ENCODE measurements at places on chromosomes 3 and 15.

DNA sequence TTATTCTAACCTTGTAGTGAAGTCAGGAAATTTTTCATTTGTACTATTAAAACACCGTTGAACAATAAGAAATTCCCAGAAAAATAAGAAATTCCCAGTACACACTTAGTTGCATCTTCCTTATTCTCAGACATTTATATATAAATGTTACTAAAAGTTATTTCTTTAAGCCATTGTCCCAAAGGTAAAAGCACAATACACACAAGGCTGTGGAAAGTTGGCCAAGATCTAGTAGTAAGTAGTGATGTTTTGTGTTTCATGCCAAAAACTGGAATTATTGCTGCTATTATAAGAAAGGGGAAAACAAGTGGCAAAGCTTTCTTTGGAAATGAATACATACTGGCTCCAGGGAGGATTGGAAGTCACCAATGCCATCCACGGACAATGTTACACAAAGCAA lies 802.5 kb upstream of the DPPA4 start:
- DNase-seq, result no peak

DNA sequence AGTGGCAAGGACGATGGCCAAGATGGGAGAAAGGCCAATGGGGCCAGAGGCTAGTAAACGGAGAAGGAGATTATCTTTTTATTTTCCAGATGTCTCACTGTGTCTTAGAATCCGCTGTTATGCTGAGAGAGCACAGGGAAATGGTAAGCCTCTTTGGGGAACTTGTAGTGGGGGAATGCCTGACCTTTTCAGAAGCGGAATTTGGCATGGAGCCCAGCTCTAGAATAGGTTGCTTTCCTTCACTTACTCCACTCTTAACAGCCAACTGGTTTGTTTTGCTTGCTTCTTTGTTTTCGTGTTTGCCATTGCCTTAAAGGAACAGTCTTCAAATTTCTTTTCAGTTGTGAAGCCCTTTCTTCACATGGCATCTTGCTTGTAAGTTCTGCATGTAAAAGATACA lies 316.2 kb upstream of the THRB start:
- DNase-seq, result no peak

DNA sequence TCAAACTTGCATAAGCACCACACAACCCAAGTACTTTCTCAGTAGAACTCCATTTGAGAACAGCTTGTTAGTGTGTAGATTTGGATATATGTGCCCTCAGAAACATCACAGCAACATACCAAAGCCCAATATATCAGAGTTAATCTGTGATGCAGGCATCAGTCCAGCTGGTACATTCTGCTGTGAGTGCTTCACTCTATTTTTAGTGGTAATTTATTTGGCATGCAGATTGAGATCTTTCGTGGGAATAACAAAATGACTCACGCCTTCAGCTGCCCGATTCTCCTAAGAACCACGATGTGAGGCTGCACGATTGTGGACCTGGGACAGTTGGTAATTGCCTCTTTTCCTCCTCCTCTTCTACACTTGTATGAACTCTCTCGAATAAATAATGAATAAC lies 730.7 kb downstream of the SQOR start:
- DNase-seq, result peak; percentile 31

DNA sequence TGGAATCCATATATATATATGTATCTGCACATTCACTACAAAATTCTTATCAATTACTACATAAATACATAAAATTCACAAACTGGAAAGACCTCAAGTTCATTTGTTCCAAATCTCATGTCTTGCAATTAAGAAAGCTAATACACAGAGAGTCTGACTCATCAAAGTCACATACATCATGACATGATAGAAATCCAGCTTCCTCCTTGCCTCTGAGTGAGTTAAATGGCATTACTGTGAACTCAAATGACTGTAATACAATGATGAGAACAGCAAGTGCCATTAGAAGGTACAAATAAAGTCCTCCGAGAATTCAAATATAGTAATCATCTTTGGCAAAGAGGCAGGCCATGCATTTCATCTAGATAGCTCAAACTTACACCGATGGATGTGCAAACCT lies 55.1 kb upstream of the AGTR1 start:
- DNase-seq, result no peak

DNA sequence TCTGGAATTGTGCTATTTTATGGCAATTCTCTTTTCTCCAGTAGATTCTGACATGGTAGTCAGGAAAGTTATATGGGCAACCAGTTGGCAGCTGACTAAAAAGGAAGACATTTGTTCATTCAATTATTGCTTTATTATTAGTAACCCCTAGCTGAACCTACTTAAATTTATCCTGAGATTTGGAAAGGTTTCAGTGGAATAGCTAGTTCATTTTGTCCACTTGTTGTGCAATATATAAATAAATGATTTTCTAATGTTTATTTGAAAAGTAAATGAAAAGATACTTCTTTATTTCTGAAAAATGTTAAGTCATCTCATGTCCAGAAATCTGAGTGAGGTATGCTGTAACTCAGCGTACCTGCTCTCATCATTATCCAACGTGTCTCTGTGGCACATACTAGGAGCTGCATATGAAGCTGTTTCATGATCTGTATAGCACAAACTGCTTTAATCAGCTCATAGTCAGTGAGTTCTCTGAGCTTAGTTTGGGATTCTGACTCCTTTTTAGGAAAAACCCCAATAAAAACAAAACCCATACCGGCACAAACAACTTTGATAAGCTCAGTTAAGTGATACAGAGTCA lies 35.9 kb downstream of the RARB start:
- DNase-seq, result no peak

DNA sequence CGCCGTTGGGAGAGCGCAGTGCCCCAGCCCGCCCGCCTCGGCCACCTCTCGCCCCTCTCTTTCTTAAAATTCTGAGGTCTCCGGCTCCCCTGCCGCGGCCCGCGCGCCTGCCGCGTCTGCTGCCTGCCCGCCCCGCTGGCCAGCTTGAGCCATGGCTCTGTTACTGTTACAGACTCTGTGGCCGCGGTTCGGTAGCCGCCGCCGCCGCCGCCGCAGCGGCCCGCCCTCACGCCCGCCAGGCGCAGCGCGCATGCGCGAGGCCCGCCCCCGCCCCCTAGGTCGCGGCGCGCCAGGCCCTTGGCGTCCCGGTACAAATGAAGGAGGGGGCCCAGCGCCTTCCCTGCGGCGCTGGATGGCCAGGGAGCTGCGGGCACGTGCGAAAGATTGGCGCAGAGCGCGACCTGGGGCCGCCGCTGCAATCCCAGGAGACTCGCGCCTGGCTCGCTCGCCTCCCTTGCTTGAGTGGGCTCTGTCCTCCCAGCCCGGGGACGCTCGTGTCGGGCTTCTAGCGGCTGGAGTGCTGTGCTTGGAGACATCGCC lies at the start of gene ONECUT1:
TSS of gene ONECUT1 (minus strand) at position 168 of the 540 bp plus-strand sequence. CDS start 452 bp downstream, outside the sequence.
- DNase-seq, result peak; percentile 56

DNA sequence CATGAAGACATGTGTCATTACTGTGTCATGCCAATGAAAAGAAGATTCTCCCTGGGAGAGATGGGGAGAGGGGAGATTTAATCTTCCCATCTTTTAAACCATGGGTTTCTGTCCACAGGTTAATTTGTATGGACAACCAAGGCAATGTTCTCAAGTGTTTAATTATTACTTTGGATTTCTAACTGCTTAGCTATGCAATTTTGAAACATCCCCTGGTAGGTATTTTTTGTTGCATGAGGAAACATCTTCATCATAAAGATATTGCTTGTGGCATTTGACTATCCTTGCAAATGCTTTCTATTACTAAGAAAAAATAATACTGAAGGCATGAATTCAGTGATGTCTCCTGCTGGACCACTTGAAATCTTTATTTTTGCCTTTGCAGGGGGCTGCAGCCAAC lies 326.6 kb upstream of the TPM1 start:
- no peak for DNase-seq

- DNase-seq, result peak; percentile 72
Measured at GRCh38 chr3:197428117-197428801, 127.5 kb downstream of the BDH1 start.

- no peak for DNase-seq
Measured at GRCh38 chr3:36210840-36211651, 169.3 kb upstream of the STAC start.

DNA sequence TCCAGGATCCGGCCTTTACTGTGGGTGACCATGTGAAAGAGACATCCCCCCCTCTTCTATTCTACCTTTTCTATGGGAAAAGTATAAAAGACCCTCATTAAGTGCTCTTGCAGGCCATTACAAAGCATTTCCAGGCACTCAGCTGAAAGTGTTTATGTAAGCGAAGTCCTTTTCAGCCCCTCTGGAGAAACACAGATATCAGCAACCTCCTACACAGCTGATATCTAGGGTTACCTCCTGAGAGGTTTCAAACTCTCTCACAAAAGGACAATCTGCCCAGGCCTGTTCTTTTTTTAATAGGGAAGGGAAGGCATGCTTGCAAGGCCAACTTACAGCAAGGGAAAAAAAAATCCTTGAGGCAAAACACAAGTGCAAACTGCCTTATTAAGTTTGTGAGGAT lies 12.6 kb downstream of the ETV5 start:
- DNase-seq, result no peak

DNA sequence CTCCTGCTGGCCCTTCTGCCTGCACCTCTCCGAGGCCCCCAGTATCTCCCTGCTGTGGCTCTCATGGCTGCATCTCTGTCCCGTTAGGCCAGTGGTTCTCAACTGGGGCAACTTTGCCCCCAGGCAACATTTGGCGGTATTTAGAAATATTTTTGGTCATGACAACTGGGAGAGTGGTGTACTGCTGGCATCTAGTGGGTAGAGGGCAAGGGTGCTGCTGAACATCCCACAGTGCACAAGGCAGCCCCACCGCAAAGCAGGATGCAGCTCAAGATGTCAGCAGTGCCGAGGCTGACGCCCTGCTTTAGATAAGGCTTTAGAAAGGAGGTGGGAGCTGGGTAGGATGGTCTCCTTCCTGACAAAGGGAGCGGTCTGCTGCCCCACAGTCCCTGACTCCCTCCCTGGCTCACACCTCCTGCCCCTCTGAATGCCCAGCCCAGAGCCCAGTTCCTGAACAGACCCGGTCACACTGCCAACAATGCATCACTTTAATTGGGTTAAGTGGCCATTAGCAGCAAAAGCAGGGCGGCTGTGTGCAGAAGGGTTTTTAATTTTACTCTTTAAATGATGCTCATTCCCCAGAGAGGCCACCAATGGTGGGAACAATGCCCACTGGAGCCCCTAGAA lies 68.8 kb upstream of the TMEM115 start:
- no peak for DNase-seq

GRCh38 chr3:155714295-155714718 lies 30.6 kb downstream of the PLCH1 start:
- DNase-seq, result no peak

DNA sequence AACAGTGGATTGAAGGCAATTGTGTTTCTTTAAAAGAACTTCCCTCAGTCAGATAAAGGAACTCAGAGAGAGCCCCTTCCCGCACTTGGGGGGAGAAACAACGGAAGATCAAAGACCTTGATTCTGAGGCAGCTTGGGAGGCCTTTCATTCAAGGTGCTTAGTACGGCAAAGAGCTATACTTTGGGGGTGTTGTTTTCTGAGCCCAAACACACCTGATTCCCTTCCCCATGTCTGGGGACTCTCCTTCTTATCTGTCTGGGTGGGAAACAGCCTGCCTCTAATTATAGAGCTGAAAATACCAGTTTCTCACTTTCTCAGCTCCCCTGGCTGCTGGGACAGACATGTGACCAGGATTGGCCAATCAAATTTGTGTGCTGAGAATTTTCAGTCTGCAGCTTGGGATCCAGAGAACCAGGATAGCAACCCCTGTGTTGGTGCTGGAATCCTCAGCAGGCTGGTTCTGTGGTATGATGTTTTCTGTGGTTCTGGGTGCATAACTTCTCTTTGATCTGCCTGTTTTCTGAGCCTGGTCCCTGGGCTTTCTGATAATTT lies 19.4 kb upstream of the IQCF6 start:
- no peak for DNase-seq

GRCh38 chr3:141343077-141343476 lies 25.2 kb upstream of the ZBTB38 start:
- no peak for DNase-seq

- DNase-seq, result no peak
Measured at GRCh38 chr3:42572278-42572677, 9.5 kb downstream of the SEC22C start.

DNA sequence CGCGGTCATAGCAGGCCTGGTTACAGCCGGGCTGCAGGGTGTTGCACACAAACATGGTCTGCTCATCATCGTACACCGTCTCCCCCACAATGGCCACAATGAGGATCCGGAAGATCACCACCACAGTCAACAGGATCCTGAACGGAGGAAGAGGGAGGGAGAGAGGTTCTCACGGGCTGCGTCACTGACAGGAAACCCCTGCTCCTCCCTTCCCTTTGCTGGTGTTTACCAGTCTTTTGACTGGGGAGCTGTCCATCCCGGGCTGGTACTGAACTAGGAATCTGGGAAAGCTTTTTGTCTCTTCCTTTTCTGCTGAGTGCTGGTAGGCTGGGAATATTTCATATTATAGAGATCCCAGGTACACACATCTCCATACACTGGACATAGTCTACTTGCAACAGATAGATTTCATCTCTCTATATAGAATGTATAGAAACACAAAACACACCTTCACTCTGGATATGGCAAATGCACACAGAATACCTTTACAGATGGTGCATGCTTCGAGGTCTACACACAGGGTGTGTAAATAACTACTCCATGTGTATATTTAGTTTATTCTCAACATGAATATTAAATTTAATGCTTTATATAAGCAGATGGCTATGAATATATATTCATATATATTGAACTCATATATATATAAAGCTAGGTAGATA lies 1.4 kb downstream of the GJD2 start:
- DNase-seq, result peak; percentile 51

DNA sequence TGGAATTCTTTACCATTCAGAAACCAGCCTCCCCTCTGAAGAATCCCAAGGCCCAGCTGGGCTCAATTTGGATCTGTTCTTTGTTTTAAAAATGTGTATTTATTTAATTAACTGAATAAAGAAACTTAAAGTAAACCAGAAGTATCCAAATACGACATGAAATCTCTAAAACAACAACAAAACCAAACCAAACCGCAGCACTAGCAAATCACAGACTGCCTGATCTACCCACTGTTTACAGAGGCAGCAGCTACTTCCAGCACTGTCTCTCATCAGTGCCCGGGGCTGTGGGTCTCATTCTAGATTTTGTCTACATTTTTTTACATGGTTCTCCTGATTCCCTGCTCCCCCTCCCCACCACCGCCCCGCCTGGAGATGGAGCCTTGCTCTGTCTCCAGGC lies 2.3 kb downstream of the FLNB start:
- DNase-seq, result no peak

GRCh38 chr3:186529201-186529999 lies 14.8 kb downstream of the CRYGS start:
- no peak for DNase-seq

- no peak for DNase-seq
Measured at GRCh38 chr15:85615930-85616329, 178.8 kb downstream of the KLHL25 start.

Data from left hindlimb (tissue), 1 donor.